ENCODE measurements at places on chromosomes 11 and 22.

DNA sequence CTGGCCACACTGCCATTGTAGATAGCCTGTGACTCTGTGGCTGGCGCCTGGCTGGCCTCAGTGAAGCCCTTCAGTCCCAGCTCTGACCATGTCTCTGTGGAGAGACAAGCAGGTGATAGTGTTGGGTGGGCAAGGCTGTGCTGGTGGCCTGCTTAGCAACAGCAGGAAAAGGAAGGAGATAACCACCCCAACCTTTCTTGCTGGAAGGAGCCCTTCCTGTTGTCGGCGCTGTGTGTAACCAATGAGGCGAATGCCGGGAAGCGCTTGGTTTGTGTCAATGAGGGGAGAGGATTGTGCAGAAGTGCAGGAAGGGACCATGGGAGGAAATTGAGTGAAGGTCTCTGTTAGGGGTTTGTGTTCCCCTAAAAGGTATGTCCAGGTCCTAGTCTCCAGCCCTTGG is 27.3 kb downstream of the PARVB start:
- DNase-seq: no peak

- DNase-seq: no peak
These were observed 4.6 kb upstream of the PAMR1 start for GRCh38 chr11:35529971-35530495.

GRCh38 chr22:23833017-23833751 is 5.6 kb downstream of the DERL3 start:
- DNase-seq: no peak

- DNase-seq: no peak
These were observed 273.4 kb downstream of the TTC28 start for GRCh38 chr22:28406246-28406645.

GRCh38 chr22:22866381-22867111 is 21.1 kb upstream of the IGLL5 start:
- DNase-seq: no peak

- DNase-seq: no peak
These were observed 3.8 kb upstream of the OR52I2 start for GRCh38 chr11:4577761-4578160.

- DNase-seq: no peak
These were observed 712 bp upstream of the SLC2A11 start for GRCh38 chr22:23856721-23857605.

DNA sequence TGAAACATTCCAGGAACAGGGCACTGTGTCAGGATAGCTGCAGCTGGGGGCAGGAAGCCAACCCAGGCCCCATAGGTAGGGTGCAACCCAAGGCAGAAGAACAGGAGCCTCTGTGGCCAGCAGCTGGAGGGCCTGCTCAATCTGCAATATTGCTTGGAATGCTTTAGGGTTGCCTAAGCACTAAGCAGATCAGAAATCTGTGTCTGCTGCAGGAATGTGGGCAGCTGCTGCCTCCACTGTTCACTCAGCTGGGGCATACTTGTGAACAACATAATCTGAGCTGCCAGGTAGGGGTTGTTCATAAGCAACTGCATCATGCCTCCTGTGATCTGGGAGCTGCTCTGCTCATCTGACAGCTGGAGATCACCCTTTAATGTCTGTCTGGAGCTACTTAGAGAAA is 1.7 kb downstream of the UBQLNL start:
- DNase-seq: no peak

DNA sequence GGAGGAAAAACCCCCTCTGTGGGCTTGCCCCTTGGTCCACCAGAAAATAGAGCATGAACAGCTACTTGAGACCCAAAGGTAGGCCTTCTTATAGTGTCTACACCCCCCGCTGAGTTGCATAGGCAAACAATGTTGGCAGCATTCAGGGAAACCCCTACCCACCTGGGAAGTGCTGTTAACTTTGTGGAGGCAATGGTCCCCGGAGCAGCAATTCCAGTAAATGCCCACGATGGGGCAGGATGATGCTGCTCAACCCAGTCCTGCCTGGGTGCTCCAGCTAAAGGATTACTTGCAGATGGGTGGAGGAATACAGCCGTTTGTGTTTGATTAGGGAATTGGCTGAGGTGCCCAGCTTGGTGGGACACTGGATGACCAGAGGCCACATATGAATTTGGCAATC is 381.3 kb upstream of the ANO5 start:
- DNase-seq: no peak

GRCh38 chr11:17400048-17400775 is 11.8 kb upstream of the KCNJ11 start:
- no peak for DNase-seq

- no peak for DNase-seq
These were observed 112.3 kb downstream of the INSC start for GRCh38 chr11:15227011-15227410.

GRCh38 chr11:70606248-70606950 is 208.1 kb downstream of the CTTN start:
- no peak for DNase-seq

DNA sequence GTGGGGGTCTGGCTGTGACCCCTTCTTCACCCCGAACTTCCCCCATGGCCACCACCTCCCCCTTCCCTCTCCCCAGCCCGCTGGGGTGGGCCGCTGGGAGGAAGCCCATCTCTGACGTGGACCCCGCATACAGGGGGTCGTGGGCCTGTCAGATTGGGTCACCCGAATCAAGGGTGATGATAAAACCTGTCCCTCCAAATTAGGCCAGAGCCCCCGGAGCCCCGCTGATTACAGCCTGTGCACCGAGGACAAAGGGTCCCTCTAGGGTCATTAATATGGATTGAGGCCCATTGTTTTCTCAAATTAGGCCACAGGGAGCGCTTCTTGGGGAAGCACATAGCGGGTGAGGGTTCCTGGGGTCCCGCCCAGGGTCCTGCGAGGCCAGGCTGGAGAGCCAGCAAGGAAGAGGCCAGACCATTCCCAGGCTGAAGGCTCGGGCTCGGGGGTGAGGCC is 4.9 kb upstream of the LINC01488 start:
- DNase-seq: no peak

DNA sequence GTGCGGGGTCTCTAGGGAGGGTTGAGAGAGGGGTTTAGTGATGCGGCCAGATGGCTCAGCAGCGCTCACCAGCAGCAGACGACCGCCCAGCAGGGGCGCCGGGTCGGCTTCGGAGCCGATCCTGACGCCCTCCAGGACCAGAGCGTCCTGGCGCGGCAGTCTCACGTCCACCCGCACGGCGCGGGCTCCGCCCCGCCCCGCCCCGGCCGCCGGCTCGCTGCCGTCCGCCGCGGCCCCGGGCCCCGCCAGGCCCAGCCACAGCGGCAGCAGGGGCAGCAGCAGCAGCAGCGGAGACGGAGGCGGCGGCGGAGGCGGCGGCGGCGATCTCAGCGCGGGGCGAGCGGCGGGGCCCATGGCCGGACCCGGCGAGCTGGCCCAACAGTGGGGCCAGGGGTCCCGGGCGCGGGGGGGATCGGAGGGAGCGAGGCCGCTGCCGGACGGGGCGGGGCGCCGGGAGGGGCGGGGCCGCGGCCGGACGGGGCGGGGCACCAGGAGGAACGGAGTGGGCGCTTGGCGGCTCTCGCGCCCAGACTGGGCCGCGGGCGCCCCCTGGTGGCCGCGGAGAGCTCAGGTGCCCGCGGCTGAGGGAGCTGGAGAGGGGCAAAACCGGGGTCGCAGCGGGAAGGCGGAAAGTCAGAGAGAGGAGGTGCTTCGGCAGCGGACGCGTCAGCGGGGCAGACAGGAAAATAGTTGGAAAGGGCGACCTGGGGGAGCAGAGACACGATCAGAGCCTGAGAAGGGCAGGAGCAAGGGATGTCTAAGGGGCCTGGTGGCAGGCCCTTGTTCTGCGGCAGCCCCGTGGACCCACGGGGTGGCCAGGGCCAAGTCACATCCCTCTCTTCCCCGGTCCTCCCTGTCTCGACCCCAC is at the start of gene RNF215:
TSS of gene RNF215 (minus strand) at position 452 of the 868 bp plus-strand sequence. CDS start at position 354, 98 bp downstream.
- DNase-seq: peak; percentile 68

DNA sequence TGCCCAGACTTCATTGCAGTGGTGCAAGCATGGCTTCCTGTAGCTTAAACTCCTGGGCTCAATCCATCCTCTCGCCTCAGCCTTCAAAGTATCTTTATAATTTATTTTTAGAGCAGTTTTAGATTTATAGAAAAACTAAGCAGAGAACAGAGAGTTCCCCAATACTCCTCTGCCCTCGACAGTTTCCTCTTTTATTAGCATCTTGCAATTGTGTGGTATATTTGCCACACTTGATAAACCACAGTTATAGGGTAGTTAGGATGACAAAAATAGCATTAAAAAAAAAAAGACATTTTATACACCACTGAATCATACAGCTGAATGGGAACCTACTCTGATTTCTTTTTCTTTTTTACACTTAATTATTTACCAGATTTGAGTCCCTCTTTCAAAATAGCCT is 31.2 kb downstream of the MS4A2 start:
- DNase-seq: no peak

DNA sequence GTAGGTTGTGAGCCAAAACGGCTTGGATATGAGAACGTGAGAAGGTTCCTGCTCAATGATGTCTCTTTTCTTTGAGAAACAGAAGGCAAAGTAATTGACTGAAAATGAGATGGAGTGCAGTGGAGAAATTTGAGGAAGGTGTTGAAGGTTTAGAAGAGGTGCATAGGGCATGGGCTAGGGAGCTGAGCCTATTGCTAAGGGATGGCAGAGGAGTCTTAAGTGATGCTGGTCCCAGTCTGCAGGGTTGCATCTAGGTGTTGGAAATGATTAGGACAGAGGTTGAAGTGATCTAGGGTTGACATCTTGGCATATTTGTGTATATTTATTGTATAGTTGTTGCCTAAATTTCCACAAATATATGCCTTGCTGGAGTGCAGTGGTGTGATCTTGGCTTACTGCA is 2.3 kb downstream of the BIRC3 start:
- DNase-seq: no peak

DNA sequence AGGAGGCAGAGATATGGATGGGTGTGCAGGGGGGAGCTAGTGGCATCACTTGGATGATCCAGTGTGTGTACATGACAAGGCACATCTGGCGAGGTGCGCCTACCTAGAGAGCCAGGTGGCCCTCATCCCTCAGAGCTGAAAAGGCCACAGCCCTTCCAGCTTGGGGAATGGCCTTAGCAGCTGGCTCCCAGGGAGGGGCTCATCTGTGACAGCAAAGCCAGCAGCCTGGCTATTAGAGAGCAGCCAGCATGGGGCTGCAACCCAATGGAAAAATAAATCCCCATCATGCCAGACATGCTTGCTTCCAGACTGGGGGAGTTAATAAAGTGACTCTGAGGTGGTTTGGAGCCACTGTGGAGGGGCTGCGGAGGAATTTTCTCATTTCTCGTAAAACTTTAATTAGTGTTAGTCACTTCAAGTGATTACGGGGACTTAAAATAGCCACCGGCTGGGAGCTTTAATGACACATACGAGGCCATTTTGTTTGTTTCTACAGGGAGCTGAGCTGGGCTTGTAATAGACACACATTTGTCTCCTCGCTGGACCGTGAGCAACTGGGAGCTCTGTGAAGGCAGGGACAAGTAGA is 111.2 kb upstream of the ALX4 start:
- no peak for DNase-seq

- DNase-seq: no peak
These were observed 22.6 kb downstream of the FADD start for GRCh38 chr11:70225681-70226177.

DNA sequence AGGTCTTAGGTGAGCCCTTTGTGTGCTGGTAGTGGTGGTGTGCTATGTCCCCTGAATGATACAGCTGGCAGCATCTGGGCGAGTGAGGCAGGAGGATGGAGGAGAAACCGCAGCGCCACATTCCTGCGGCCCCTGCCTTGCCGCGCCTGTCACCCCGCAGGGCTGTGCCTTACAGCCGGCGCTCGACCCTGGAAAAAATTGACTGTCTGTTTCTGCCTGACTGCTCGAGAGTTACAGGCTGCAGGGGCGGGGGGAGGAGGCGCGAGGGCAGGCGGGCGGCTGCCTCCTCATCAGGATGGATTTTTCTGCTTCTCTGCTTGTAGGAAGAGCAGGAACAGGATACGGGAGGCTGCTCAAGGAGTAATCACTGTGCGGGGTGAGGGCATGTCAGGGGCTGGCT is 443.4 kb downstream of the MIAT start:
- DNase-seq: no peak

- no peak for DNase-seq
These were observed 14.5 kb downstream of the MIF start for GRCh38 chr22:23908587-23909205.

DNA sequence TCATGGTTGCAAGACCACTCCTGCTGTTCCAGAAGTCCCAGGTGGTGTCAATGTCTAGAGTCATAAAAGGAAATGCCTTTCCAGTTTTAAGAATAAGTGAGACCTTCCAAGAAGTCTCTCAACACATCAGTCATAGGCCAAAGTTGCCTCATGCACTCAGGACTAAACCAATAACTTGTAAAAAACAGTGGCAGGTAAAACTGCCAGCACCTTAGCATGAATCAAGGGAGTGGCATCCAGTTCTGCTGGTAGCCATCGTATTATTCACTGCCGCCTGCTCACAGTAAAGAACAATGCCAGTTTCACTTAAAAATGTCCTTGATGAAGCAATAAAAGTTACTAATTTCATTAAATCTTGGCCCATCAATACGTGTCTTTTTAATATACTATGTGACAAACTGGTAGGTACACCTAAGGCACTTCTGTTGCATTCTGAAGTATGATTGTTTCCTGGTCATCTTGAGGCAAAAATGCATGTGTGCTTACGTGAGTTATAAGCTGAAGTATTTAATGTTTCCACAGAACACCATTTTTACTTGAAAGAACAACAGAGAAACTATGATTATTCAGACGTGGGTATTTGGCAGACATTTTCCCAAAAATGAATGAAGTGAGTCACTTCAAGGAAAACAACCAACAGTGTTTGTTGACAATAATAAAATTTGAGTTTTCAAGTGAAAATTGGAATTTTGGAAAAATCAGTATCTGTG is 125.2 kb upstream of the SNX19 start:
- DNase-seq: no peak

GRCh38 chr11:85961130-85961529 is 105.9 kb downstream of the CCDC83 start:
- DNase-seq: no peak

GRCh38 chr11:26480041-26480440 is 92.0 kb downstream of the MUC15 start:
- no peak for DNase-seq

DNA sequence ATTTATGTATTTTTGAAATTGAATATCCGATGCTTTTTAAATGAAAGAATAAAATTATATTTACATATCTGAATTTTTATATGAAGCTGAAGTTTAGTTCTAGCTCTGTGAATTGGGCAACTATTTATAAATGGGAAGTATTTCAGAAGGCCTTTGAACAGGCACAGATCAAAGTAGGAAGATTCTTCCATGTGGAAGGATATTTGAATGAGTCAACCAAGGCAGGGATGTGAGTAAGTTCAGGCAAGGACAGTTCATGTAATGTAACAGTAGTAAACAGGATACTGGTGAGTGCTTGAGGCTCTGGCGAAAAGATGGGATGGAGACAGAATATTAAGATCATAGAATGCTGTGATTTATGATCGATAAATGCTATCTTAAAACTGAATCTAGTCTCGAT is 417.8 kb upstream of the CCDC179 start:
- DNase-seq: no peak

GRCh38 chr11:35311331-35311730 is 108.0 kb downstream of the SLC1A2 start:
- DNase-seq: no peak

DNA sequence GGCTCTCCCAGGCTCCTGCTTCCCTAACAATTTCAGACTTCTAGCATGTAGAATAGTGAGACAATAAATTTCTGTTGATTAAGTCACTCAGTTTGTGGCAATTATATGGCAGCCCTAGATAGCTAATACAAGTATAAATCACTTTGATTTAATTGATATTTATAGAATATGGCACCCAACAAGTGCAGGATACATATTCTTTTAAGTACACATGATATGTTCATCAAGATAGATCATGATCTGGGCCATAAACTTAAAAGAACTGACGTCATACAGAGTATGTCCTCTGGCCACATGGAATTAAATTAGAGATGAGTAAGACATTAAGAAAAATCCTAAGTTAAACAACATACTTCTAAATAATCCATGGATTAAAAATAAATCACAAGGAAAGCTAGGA is 67.5 kb upstream of the AMOTL1 start:
- DNase-seq: no peak

Data from stimulated activated CD4-positive, alpha-beta T cell treated with anti-CD3 and anti-CD28 coated beads, TNF-alpha, amount 100 ng/mL, for 1 hour (primary cell).